AG10803 (cell line): ENCODE measurements at places on chromosomes 4 and X.
A peak's percentile ranks its signal among the peaks of the same experiment; 100 is the strongest.

- no peak for DNase-seq
These were observed 241.7 kb upstream of the TLL1 start for GRCh38 chr4:165631208-165631894.

GRCh38 chrX:119363391-119363790, 35.7 kb upstream of the SLC25A43 start:
- DNase-seq = no peak

DNA sequence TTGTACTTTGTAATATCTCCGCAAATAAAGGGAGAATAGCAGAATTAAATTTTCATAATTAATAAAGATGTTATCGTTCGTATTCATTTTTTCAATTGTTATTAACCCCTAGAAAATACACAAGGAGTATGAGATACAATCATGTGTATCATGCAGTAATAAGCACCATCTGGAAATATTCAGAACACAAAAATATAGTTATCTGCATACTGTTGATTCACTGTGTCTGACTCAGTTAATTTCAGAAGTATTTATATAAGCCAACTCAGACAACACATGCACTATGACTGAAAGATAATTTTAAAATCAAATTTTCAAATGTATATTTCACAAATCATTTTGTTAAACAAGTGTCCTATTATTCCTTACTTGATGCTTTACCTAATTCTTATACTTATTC, 1954.8 kb downstream of the ARAP2 start:
- DNase-seq = peak; percentile 1

GRCh38 chr4:160685729-160686128, 1478.1 kb downstream of the FSTL5 start:
- DNase-seq = no peak

DNA sequence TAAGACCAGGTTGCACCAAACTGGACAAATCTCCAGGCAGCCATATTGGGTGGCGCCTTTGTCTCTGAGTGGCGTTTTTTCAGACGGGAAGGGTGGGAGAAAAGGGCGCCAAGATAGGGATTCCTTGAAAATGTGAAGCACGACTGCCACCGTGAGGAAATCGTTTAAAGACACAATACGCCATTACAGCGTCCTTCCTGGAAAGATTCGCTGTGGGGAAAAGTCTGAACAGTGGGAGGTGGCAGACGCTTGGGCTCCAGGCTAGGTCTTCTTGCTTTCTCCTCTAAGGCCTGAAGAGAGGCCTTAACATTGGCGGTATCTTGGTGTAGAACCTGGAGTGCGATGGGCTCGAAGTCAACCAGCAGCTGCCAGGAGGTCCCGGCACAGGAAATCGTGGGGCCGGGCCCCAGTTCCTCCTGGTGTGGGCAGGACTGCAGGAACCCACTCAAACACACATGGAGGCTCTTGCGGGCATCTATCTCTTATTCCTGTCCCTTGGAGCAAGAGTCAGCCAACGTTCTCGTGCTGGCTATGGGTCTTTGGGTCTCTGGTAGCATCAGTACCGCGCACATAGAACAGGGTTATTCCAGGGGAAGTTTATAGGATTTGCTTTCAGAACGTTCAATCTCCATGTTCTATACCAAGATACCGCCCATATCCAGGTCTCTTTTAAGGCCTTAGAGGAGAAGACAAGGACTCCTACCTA, 208.8 kb downstream of the OR13H1 start:
- DNase-seq = no peak

DNA sequence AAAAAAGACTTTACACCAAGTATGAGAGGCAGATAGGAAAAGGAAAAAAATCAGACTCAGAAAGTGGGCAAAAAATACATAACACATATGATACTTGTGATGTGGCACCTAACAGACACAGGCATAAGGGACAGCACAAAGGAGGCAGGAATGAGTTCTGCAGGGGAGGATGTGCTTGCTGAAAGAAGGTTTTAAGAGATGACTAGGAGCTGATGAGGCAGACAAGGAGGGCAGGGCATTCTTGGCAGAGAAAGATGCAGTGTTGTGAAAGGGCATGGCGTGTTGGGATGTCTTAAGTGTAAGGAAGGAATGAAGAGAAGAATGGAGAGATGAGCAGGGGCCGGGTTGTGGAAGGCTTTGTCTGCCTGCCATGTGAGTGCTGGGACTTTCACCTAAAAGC, 49.7 kb upstream of the TMEM154 start:
- DNase-seq = peak; percentile 68

DNA sequence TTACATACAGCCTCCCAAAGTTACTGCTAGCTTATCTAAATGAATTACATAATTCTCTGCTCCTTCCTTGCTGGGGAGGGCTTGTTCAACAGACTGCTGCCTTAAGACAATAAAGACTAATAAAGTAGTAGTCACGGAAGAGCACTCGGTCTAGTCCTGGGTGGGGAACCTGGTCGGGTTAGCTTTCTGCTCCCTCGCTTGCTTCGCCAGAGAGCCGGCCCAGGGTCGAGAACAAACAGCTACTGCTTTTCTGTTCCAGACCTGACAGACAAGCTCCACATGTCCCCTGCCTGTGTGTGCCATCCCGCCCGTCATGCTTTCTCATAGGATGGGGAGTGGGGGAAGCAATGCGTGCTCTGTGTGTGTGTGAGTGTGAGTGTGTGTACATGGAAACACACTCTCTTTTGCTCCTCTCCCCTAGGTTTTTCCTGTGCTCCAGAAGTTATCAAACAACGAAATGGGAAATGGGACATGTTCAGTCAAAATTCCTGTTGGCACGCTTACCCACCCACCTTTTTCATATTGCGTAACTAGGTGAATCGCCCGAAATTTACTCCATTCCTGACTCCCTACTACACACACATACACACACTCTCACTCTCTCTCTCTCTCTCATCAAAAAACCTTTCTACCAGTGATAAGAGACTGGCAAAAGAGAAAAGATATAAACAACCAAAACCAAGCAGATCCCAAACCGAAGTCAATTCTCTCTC, 1.3 kb downstream of the NPY1R start:
- no peak for DNase-seq
